Central memory CD8-positive, alpha-beta T cell (primary cell): ENCODE measurements at places on chromosomes 12 and 14.

DNA sequence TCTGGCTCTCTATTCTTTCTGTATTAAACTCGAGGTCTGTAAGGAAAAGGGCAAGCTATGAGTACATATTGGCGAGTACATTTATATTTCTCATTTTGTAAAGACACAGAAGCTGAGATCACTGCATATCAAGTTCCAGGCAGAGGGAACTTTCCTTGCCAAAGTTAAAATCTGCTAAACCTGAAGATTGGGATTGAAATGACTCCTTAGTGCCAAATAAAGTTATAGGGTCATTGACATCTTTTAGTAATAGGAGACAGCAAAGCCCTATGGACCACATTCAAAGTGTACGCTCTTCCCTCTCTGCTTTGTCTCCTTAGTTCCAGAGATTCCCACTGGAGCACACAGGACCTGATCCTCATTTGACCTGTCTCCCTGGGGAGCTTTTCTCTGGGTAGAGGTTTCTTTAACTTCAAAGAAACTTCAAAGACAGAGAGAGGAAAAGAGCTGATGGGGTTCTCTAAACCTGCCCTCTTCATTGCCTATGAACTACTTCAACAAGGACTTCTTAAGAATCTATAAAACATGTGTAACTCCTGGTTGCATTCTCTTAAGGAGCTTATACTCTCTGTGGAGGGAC is 42.6 kb upstream of the PTPRR start:
- no peak for DNase-seq

DNA sequence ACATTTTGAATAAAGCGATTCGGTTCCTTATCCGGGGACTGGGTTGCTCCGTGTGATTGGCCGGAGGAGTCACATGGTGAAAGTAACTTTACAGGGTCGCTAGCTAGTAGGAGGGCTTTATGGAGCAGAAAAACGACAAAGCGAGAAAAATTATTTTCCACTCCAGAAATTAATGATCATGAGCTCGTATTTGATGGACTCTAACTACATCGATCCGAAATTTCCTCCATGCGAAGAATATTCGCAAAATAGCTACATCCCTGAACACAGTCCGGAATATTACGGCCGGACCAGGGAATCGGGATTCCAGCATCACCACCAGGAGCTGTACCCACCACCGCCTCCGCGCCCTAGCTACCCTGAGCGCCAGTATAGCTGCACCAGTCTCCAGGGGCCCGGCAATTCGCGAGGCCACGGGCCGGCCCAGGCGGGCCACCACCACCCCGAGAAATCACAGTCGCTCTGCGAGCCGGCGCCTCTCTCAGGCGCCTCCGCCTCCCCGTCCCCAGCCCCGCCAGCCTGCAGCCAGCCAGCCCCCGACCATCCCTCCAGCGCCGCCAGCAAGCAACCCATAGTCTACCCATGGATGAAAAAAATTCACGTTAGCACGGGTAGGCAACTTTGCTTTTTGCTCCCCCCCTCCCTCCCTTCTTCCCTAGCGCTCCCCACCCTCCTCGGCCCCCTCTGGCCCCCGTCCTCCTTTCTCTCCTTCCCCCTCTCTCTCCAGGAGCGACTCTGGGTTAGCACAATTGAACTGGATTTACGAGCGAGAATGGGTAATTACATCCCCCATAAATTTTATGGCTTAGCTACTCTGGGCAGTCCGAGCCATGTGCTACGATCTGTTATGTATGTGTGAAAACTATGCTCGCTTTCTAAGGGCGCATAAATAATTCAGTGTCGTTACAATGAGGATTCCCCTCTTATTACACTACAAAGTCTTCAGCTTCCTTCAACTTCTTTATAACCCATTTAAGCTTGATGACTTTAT is at the start of gene HOXC4:
Gene HOXC4 (plus strand): TSS at position 85 of the 991 bp plus-strand sequence. CDS start 88 bp downstream, at position 173.
- DNase-seq, result no peak

DNA sequence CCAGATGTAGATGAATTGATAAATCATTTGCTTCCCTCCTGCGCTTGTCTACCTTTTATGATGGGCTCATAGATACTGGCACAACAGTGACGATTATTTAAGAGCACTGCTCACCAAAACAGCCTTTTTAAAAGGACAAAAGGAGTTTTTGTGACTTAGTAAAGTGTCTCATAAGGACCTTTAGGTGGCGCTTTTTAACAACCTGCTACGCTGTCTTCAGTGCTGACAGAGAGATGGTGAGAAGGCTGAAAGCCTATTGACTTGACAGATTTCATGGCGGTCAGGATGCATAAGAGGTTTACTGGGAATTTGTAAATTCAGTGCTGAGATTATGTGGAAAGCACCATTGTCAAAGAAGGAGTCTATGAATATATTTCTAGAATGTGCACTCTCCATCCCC is 87.6 kb downstream of the SLC15A5 start:
- no peak for DNase-seq

GRCh38 chr14:71166180-71166837 is 259.1 kb downstream of the PCNX1 start:
- DNase-seq, result no peak
